Left kidney (tissue), 8 donors: ENCODE measurements at places on chromosomes 16 and 17.

GRCh38 chr17:50495918-50496317 lies 12.3 kb upstream of the MYCBPAP start:
- DNase-seq: no peak

DNA sequence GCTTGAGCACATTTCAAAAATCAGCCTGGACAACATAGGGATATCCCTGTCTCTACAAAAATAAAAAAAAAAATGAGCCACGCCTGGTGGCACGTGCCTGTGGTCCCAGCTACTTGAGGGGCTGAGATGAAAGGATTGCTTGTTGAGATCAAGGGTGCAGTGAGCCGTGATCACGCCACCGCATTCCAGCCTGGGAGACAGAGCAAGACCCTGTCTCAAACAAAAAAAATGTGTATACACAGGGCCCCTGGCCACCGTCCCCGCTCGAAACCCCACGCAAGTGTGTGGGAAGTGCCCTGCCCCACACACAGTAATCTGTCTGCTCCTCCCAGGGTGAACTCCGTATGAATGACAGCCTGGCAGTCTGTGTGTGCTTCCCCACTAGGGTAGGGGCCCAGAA lies 93.0 kb upstream of the RPL38 start:
- peak; percentile 46 for DNase-seq

GRCh38 chr16:27421961-27422740 lies 20.2 kb downstream of the IL21R start:
- no peak for DNase-seq

DNA sequence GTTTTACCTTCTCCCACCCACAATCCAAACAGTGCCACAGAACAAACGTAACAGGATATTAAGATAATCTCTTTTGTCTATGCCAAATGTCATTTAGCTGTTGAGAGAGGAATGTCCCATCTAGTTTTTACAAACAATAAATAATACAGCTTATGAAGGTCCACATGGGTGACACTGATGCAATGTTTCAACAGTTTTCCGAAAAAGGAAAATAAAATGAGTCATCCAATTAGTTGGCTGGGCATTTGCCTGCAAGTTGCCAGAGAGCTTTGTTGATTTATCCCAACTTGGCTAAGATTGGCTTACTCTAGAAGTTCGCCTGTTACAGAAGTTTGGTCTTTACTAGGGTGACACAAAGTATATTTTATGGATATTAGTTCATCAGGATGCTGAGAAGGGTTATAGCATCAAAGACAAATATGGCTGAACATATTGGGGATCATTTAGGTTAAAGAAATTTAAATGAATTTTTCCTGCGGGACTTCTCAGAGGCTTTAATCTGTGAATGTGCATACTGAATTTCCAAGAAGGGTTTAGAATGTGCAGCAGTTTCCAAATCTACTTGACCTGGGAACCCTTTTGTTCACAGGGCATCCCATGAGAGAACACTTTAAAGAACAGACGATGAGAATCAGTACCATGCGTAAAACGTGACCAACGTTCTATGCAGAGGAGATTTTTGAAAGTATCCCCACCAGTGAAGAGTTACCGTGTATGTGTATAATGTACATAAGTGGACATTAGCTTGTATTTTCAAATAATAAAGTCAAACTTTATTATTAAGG lies 73.1 kb downstream of the CDH13 start:
- DNase-seq: no peak

DNA sequence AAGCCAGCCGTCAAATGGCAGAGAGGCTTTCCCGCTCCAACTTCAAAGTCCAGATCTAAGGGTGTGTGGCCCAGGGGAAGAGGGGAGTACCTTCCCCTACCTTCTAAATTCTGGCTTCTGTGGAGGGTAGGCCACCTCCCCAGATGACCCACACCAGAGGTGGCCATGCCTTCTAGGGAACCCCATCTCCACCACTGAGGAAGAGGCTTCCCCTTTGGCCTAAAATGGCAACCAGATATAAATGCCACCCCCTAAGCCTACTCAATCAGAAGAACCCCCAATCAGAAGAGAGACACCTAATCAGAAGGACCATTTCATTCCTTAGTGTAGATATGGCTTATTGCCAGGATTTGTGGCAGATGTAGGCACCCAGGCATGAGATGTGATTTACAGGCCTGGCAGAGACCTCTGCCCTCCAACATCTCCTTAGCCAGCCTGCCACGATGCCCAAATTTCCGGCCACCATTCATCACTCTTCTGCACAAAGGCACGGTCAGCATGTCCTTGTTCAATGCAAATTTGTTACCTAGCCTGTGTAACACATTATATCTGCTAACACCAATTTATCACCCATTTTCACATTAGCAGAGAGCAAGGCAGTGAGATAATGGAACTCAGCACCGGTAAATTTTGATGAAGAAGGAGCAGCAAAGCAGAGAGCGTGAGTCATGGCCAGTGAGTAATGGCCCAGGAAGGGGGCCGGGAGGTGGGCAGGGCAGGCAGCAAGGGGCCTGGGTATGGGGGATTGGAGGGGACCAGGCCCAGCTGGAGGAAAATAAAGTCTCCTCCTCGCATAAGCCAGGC lies 1.2 kb upstream of the MGAT5B start:
- DNase-seq: no peak

GRCh38 chr17:20244671-20245070 lies 222.7 kb downstream of the LGALS9B start:
- no peak for DNase-seq

- DNase-seq: no peak
Observed at GRCh38 chr16:53770641-53771040, 66.7 kb downstream of the FTO start.

DNA sequence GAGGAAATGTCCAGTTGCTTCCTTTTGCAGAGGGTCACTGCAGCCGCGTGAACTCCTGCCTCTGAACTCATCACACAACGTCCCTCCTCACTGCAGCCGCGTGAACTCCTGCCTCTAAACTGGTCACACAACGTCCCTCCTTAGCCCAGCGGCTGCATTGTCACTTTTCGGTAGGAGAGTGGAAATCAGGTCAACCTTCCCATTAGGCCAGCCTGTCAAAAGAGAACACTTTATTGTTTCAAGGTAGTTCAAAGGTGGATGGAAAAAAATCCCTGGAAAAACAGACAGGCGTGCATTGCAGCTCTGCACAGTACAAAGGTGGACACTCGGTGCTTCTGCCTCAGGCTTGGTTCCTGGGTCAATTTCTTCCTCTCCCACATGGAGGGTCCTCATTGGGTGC lies 280.2 kb downstream of the FOXL1 start:
- DNase-seq: no peak

GRCh38 chr17:17845046-17845775 lies 8.4 kb upstream of the SREBF1 start:
- DNase-seq: no peak

DNA sequence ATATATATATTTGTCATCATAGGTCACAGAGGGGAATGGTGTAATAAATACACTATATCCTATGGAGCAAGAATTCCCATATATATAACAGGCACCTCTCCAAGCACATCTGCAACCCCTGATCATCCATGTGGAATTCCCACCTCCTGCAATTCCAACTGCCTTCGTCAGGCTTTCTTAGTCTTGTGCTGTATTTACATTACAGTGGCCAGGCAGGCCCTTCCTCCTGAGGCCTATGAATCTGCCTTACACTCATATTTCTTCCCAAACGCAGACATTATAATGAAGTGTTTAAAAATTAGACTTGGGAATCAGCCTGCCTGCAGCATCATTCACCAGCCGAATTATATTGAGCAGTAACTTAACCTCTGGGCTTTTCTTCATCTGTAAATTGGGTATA lies 19.3 kb upstream of the DNAH9 start:
- DNase-seq: no peak

- no peak for DNase-seq
Observed at GRCh38 chr16:28482026-28482425, 9.8 kb downstream of the CLN3 start.

DNA sequence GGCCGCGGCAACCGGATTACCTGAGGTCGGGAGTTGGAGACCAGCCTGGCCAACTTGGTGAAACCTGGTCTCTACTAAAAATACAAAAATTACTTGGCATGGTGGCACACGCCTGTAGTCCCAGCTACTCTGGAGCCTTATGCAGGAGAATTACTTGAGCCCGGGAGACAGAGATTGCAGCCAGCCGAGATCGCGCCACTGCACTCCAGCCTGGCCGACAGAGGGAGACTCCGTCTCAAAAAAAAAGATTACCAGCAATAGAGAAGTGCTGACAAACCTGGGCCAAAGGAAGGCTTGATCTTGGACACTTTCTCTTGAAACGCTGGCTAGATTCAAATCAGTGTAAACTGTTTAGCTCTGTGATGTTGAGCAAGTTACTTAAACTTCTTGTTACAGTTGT lies 4.3 kb downstream of the MT1H start:
- DNase-seq: no peak

DNA sequence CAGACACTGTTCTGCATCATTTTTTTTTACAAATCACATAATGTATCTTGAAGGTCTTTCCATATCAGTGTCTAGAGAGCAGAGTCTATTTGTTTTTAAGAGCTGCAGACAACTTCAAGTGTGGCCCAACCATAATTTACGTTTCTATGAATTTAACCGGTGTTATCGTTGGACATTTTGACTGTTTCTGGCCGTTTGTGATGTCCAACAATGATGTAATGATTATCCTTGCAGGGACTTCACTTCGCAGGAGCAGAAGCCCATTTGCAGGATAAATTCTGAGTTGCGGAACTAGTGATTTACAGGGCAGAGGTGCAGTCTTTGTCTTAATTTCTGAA lies 26.9 kb upstream of the HLF start:
- no peak for DNase-seq

DNA sequence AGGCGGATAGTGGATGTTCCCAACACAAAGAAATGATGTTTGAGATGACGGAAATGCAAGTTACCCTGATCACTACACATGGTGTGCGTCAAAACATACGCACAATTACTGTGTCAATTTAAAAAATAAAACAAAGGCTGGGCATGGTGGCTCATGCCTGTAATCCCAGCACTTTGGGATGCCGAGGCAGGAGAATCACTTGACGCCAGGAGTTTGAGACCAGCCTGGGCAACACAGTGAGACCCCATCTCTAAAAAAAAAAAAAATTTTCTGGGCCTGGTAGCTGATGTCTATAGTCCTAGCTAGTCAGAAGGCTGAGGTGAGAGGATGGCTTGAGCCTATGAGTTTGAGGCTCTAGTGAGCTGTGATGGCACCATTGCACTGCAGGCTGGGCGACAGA lies 51.8 kb downstream of the TEKT5 start:
- DNase-seq: no peak

DNA sequence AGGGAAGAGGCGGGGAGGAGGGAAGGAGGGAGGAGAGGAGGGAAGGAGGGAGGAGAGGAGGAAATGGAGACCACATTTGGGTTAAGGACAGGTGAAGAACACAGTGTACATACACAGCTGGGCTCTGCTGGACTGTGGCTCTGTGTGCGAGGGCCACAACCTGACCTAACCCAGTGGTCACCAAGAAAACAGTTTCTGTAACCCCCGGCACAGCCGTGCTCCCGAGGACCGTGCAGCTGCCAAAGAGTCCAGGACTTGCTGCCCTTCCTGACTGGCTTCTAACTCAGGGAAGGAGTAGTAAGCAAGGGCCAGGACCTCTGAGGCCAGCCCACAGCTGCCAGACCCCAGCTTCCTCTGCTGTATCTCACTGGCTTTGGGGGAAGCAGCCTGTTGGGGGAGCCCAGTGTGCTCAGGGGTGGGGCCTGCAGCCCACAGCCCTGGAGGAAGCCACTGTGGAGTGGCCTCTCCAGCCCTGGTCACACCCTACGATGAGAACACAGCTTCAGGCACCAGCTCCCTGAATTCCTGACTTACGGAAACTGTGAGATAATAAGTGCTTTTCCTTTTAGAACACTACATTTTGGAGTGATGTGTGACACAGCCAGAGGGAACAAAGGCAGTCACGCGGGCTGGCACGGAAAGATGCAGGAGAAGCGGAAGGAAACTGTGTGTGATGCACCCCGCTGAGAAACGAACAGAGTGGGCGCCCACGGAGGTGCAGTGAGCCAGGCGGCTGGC lies 32.3 kb downstream of the SLC7A5 start:
- no peak for DNase-seq

DNA sequence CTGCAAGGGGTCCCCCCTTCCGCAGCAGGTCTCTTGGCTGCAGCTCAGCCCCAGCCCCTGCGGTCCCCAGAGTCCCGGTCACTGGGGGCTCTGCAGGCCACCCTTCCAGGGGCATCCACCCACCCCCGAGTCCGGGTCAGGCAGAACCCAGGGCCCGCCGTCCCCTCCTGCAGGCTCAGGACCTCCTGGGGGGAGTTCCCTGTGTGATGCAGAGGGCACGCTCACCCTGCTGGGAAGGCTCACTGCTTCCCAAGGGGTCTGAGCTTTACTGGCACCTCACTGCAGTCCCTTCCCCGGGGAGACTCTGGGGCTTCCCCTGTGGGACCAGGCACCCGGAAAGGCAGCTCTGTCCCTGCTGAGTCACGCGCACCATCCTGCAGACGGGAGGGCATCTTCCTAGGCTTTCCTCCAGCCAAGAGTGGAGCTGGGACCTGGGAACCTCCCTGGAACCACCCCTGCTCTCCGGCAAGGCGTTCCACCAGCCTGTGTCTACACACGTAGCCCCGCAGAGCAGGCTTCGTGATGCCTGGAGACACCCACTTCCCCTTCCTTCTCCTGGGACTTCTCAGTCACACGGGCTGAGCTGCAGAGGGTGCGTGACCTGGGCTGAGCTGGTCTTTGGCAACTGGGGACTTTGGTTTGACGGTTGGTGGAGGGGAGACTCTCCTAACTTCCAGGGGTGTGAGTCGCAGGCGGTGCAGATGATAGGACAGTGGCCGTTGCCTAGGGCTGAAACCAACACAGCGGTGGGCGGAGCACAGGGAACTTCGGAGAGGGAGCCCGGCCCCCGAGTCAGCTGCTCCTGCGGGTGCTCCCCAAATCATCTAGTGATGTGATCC lies 23.4 kb downstream of the SLC25A10 start:
- DNase-seq: no peak

- DNase-seq: no peak
Observed at GRCh38 chr17:15432807-15433611, 34.4 kb downstream of the CDRT4 start.

- DNase-seq: no peak
Observed at GRCh38 chr16:12390074-12390605, 413.5 kb downstream of the CPPED1 start.

GRCh38 chr17:15659236-15659635 lies 24.9 kb downstream of the TRIM16 start:
- no peak for DNase-seq

- no peak for DNase-seq
Observed at GRCh38 chr16:14302399-14303181, 231.5 kb downstream of the MRTFB start.

- peak; percentile 34 for DNase-seq
Observed at GRCh38 chr17:63842173-63842539, 329 bp downstream of the SMARCD2 start.

GRCh38 chr17:28807925-28808634 lies 34.5 kb downstream of the FAM222B start:
- no peak for DNase-seq

- DNase-seq: no peak
Observed at GRCh38 chr17:52470553-52470952, 312.0 kb upstream of the CA10 start.
